ENCODE measurements at places on chromosomes 4 and X.

- DNase-seq = no peak
These were observed 29.9 kb upstream of the UBE2NL start for GRCh38 chrX:143854006-143854405.

DNA sequence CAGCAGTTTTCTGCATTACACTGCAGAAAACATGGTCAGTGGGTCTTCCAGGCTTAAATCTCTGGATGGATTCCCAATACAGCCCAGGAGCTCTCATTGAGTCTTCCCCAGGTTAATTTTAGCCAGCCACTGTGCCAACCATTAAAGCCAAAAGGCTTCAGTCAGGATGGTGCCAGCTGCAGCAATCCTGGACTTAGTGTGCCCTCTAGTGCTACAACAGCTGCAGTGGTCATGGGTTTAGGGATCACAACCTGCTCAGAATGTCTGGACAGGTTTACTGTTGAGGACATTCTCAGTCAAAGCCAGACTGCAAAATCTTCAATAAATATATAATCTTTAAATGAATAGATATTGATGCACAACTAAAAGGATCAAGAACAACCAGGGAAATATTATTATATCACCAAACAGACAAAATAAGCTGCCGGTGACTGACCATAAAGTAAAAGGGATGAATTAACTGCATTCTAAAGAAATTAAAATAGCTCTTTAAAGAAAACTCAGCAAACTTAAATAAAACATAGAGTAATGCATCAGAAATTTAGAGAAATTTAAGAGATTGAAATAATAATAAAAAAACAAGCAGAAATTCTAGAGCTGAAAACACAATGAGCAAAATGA, 639.9 kb downstream of the SPOCK3 start:
- no peak for DNase-seq

DNA sequence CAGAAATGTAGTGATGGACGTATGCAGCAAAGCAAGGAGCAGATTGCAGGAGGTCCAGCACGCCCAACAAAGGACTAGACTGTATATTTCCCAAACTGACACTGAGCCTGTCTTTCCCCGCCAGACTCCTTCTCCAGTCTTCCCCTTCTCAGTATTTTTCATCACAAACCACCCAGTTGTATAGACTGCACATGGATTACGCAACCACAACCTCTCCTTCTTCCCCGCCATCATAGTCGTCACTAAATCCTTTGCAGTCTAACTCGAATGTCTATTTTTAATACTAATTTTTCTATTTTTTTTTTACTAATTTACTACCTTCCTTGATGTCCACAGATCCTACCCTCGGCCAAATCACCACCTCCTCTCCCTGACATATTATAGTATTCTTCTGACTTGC, 105.4 kb downstream of the MTNR1A start:
- DNase-seq = no peak

DNA sequence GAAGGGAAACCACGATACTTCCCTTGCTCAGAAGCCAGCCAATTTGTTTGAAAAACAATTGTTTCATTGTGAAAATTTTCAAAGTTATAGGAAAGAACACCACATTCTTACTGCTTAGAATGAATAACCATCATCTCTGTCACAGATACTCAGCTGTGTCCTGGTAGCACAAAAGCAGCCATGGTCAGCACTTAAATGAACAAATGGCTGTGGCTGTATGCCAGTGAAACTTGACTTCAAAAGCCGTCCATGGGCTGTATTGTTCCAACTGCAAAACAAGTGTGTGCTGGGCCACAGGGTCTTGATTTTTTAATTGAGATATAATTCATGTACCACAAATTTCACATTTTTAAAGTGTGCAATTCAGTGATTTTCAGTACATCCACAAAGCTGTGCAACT, 19.6 kb downstream of the NSDHL start:
- DNase-seq = no peak

DNA sequence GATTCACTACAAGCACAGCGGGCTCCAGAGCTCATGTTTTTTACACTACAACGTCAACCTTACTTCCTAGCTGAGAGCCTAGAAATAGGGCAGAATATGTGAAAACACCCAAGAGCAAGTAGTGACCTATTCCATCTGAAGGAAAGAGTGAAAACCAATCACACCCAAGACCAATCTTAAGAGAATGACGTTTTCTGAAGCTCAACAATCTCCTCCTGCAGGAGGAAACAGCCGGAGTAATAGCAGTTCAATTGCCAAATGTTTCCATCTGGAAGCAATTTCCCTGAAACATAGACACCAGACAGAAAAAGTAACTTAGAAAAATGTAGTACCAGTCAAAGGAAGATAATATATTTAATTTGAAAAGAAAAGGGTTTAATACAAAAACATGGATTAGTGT, 142.4 kb downstream of the ANXA5 start:
- DNase-seq = no peak

GRCh38 chr4:72817012-72817411, 248.0 kb upstream of the ADAMTS3 start:
- no peak for DNase-seq

DNA sequence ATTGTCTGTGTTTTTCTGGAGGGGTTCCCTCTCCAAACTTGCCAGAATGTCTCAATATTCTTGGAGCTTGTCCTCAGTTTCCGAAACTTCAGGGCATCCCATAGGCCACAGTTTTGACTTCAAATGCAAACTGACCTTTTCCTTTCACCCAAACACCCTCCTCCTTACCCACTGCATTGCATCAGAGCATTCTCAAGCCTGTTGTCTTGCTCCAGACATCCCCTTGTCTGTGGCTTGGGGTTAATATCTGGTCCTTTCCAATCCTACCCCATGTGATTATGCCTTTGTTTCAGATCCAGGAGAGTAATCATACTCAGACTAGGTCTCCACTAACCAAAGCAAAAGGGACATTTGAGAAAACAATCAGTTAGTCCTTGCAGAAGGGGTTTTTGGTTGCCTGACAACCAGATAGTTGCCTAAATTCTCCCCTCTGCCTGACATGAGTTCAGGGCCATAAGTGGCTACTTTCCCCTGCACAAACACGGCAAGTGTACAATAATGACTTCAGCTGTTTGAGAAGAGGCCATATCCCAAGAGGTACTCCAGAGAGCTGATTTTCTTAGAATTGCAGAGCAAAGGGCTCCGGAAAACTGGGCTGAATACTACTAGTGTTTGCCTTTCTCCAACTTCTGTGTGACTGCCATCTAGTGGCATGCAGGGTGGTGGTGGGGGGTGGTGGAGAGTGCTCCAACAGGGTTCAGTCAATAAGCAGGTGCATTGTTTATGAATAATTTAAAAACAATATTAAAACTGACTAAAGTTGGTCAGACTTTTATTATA, 130.2 kb downstream of the CHRDL1 start:
- DNase-seq = no peak

- no peak for DNase-seq
These were observed 10.0 kb upstream of the ANXA10 start for GRCh38 chr4:168082379-168082778.

DNA sequence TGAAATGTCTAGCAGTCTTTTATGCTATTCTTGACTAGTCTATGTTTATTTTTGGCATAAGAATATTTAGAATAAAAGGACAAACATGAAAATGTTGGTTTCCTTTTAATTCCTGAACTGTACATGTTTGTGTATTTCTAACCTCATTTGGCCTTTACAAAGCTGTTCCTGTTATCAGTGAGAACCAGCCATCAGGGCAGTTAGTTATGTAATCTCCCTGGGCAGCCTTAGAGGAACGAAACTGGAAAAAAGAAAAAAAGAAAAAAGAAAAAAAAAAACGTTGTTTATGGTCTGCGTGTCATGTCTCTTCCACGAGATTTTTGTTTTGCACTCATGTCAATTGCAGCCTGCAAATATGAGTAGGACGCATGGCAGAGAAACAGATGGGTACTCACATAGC, 193.7 kb downstream of the MAGEB5 start:
- DNase-seq = no peak

DNA sequence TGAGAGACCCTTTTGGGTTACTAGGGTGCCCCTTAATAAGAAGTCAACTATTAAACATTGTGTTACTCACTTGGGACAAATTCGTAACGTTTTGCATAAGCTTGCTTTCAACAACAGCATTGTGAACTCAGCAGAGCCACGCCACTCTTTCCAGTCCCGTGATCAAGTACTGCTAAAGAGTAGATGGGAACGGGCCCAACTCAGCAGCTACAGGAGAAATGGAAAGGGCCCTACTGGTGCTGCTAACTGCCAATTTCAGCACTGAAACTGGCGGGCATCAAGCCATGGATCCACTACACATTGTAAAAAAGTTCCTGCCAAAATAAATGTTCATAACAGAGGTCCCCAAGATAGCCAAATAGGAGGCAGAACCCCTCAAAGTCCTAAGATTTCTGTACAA, 19.0 kb upstream of the DHX15 start:
- no peak for DNase-seq

GRCh38 chr4:141636082-141636770, at the start of gene IL15:
Gene IL15 (plus strand): TSS chr4:141636583. CDS start chr4:141719465, 82,882 bp downstream.
- peak; percentile 5 for DNase-seq

GRCh38 chr4:151865312-151865711, 104.5 kb upstream of the GATB start:
- DNase-seq = no peak

Measured in NCI-H187 (cell line).